Ovary (tissue), 10 donors: ENCODE measurements at places on chromosomes 7 and 10. TPM values are rescaled to one million over a fixed set of nuclear protein-coding genes. Genes with fewer than 3 reads are reported as not detected.

LARP4B gene
- total RNA-seq = 56.2 TPM

FRA10AC1 gene
- total RNA-seq = 21.3 TPM

CRYGN gene
- not detected for total RNA-seq

GRCh38 chr7:126979722-126980121, 273.0 kb downstream of the GRM8 start:
- DNase-seq = no peak
- no peaks in the 10 kb centered on the region for H3K36me3 ChIP-seq
- no peaks in the 10 kb centered on the region for H3K4me1 ChIP-seq
- no peak overlapping the region for H3K27ac ChIP-seq
- H3K4me3 ChIP-seq = no peak overlapping the region

- H3K36me3 ChIP-seq = no peaks in the 10 kb centered on the region
- DNase-seq = no peak
- H3K4me3 ChIP-seq = no peak overlapping the region
- H3K4me1 ChIP-seq = no peaks in the 10 kb centered on the region
- no peak overlapping the region for H3K27ac ChIP-seq
Measured at GRCh38 chr7:93185303-93186027, 37.3 kb upstream of the SAMD9L start.

DNA sequence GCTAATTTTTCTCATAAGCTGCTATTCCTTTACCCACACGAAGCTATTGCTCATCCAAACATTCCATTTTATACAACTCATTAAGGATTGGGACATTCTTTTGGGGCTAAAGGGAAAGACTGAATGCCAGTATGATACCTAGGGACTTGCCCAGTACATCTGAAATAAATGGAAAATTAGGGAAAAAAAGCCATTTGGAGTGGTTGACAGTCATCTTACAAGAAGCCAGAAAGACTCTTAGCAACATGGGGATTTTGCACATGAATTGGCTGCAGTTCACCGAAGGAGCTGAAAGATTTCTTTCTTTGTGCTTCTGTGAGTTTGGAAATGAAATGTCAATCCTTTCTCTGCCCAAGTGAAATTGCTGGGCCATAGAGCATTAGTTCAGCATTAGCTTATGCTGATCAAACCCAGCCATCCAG, 43.3 kb upstream of the MTURN start:
- H3K27ac ChIP-seq = no peak overlapping the region
- no peaks in the 10 kb centered on the region for H3K27me3 ChIP-seq
- H3K36me3 ChIP-seq = no peaks in the 10 kb centered on the region
- H3K4me1 ChIP-seq = no peaks in the 10 kb centered on the region
- no peak overlapping the region for H3K4me3 ChIP-seq

- no peaks in the 10 kb centered on the region for H3K27me3 ChIP-seq
- H3K4me3 ChIP-seq = no peak overlapping the region
- H3K36me3 ChIP-seq = no peaks in the 10 kb centered on the region
- DNase-seq = no peak
- no peak overlapping the region for H3K27ac ChIP-seq
Measured at GRCh38 chr10:57992321-57993077, 275.2 kb downstream of the IPMK start.

- peaks cover 4% of the 10 kb centered on the region for H3K4me1 ChIP-seq
- no peaks in the 10 kb centered on the region for H3K36me3 ChIP-seq
- no peak for DNase-seq
- H3K27ac ChIP-seq = no peak overlapping the region
Measured at GRCh38 chr7:117065571-117066150, 112.4 kb downstream of the ST7 start.

DNA sequence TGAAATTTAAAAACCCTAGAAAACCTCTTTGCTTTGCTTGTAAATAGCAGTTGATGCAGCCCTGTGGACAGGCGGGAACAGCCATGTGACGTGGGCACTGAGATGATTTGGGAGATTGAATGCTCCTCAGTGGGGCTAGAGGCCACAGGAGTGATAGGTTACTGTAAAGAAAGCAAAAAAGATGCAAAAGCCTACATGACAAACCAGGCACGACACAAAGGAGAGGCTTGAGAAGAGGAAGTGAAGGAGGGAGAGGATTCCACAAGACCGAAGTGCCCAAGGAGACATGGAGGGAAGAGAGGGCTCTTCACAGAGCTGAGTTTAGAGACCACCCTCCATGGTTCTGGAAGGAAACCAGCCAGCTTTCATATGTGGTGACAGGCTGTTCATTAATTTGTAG, 25.7 kb downstream of the IKZF1 start:
- H3K27me3 ChIP-seq = no peaks in the 10 kb centered on the region
- no peak overlapping the region for H3K4me3 ChIP-seq
- DNase-seq = no peak
- no peaks in the 10 kb centered on the region for H3K36me3 ChIP-seq

GRCh38 chr7:4191046-4191445, 491.0 kb upstream of the FOXK1 start:
- H3K36me3 ChIP-seq = no peaks in the 10 kb centered on the region
- no peak for DNase-seq
- no peak overlapping the region for H3K4me3 ChIP-seq
- no peak overlapping the region for H3K27ac ChIP-seq

DNA sequence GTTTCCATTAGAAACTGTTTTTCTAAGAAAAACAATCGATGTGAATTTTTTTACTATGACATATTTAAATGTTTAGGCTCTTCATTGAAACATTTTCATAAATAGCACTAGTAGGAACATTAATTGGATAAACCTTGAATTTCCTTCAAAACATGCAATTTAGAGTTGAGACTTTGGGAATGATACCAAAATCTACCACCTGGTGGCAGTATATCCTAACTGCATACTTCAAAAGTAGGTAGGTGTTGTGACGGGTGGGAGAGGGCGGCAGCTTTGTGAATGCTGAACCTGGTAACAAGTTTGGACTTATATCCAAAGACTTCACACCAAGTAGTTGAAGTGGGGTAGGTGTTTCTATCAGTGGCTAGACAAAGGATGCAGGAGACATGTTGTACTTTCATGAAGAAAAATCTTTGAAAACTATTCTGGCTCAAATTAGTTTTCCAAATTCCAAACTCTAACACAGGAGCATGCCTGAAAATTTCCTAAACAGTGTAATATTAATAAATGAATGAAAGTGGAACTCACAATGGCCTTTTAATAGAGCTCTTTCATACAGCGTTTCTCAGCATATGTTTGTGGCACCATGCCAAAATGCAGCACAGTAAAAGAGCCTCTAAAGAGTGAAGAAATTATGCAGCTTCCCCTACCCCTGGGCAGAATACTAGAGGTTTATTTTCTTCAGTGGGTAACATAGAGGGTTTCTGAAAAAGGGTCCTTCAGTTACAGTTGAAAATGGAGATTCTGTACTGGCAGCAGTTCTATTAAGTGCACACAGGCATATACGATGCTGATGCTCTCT, 201.0 kb upstream of the TPK1 start:
- no peaks in the 10 kb centered on the region for H3K4me1 ChIP-seq
- no peaks in the 10 kb centered on the region for H3K27me3 ChIP-seq
- H3K27ac ChIP-seq = no peak overlapping the region

DNA sequence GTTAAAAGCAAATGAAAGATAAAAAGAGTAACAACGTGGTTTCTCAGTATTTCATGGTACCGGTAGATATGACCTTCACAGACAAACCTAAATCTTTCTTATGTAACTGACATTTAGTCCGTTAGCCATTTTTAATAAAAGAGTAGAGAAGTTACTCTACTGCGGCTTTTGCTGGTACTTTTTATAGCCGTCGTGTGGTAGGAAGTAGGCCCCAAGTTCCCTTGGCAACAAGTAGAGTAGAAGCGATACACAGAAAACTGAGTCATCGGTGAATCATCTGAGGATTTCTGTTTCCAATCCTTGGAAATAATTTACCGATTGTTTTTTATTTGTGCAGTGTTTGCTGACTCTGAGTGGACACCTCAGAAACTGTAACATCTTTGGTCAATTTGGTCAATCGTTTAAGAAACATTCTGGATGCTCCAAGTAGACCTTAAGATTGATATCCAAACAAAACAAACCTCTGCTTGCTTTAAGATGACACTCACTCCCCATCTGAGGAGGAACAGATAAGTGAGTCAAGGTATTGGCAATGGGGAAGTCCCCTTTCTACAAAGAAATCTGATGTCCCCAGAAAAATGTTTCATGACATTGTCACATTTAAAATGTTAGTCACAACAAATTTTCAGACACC, 63.9 kb upstream of the AHR start:
- H3K4me3 ChIP-seq = no peak overlapping the region
- H3K27ac ChIP-seq = no peak overlapping the region
- H3K4me1 ChIP-seq = no peaks in the 10 kb centered on the region
- H3K36me3 ChIP-seq = no peaks in the 10 kb centered on the region
- no peaks in the 10 kb centered on the region for H3K27me3 ChIP-seq

DNA sequence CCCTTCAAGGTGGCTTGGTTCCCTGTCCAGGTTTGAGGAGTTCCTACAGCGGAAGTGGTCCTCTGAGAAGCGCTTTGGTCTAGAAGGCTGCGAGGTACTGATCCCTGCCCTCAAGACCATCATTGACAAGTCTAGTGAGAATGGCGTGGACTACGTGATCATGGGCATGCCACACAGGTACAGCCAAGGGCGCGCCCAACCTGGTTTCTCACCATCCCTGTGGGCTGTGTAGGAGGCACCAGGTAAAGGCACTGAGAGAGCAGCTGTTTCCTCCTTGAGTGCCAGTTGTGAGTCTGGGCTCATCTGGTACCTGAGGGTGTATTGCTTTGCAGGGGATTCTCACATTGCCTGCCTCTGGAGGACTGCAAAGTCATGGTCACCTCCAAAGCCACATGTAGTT, 68.0 kb downstream of the OGDH start:
- no peaks in the 10 kb centered on the region for H3K4me1 ChIP-seq
- DNase-seq = no peak
- H3K27me3 ChIP-seq = no peaks in the 10 kb centered on the region
- H3K4me3 ChIP-seq = no peak overlapping the region

DNA sequence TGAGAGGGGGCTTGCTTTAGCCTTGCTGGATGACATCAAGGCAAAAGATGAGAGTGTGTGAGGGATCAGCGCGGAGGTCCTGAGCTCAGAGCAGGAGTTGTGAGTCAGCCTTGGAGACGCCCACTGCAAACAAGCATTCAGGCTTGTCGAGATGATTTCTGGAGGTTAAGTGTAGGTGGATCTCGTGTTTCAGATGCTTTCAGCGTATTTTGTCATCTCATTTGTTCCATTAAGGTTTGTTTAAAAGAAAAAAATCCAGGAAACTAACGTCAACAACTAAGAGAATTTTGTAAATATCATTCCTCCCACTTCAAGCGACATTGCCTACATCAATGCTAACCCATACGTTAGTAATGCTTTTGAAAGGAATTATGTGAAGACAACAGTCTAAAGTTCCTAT, 715.4 kb upstream of the NRP1 start:
- no peak overlapping the region for H3K27ac ChIP-seq
- no peaks in the 10 kb centered on the region for H3K36me3 ChIP-seq
